DMS79 (cell line): ENCODE measurements at places on chromosomes 2 and 18.

DNA sequence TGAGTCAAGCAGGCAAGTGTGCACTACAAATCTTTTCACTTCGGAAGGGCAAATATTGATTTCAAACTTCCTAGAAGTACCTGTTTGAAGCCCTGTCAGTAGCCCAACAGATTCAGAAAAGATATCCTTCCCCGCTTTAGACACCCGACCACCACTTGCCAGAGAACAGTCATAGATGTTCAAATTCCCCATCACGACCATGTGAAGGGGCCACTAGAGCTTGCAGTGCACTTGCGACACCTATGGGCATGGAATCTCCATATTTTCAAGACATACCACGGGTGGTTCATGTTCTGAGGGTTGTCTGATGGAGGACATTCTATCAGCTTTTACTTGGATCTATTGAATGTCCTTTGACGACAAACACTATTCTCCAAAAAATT is 23.8 kb downstream of the GNLY start:
- no peak for DNase-seq

- no peak for DNase-seq
These were observed 21.4 kb upstream of the LTBP1 start for GRCh38 chr2:32925283-32925815.

- DNase-seq = no peak
These were observed 120.6 kb downstream of the PRKRA start for GRCh38 chr2:178330175-178331017.

GRCh38 chr2:30462131-30462857 is 15.2 kb downstream of the LCLAT1 start:
- DNase-seq = no peak

DNA sequence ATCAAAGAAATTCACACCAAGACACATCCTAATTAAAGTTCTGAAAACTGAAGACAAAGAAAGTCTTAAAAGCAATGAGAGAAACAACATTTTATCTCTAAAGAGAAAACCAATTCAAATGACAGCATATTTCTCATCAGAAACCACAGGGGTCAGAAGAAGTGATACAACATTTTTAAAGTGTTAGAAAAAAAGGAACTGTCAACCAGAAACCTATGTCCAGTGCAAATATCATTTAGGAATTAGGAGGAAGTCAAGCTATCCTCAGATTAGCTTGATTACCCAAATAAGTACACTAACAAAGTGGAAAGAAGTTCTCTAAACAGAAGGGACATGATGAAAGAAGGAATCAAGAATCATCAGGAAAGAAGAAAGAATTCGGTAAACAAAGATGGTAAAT is 59.5 kb upstream of the BCL2L11 start:
- no peak for DNase-seq

DNA sequence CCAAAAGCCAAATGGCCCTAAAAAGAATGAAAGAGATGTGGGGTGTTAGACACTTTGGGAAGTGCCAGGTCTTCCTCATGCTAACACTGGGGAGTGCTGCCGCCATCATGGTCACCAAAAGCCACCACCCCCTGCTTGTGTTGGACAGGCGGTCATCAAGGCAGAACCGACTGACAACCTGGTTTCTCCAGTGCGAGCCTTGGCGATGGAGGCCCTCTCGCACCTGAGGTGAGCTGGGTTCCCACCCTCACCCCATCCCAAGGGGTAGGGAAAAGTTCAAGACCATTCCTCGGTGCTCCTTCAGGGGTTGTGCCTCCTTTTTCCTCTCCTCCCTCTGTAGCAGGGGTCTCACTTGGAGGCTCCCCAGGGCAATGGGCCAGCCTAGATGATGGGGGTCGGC is 33.6 kb downstream of the MROH2A start:
- no peak for DNase-seq

DNA sequence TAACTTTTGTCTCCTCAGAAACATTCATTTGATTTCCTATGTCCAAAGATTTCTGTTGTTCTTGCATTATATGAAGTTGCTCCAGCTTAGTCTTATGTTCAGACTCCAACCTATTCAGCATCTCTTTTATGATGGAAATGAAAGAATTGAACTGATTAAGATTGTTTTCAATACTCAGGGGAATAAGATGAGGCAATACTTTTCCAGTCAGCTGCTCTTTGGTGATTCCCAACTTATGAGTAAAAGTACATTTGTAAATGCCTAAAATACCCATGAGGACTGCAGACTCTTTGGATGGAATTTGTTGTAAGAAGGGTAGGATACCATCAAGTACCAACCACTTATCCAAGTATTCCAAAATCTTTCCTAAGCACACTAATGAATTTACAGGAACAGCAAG is 39.8 kb downstream of the TRAK2 start:
- no peak for DNase-seq

GRCh38 chr2:152715854-152716428 is 1.3 kb downstream of the PRPF40A start:
- no peak for DNase-seq

DNA sequence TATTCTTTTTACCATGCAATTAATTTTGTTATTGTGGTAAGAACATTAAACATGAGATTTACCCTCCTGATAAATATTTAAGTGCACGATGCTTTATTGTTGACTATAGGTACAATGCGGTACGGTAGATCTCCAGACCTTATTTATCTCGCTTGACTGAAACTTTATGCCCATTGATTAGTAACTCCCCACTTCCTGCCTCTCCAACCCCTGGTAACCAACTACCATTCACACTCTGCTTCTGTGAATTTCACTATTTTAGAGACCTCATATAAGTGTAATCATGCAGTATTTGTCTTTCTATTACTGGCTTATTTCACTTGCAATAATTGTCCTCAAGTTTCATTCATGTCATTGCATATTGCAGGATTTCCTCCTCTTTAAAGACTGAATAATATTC is 195.7 kb upstream of the ID2 start:
- no peak for DNase-seq

GRCh38 chr2:10834068-10834655 is 21.6 kb upstream of the PDIA6 start:
- no peak for DNase-seq

DNA sequence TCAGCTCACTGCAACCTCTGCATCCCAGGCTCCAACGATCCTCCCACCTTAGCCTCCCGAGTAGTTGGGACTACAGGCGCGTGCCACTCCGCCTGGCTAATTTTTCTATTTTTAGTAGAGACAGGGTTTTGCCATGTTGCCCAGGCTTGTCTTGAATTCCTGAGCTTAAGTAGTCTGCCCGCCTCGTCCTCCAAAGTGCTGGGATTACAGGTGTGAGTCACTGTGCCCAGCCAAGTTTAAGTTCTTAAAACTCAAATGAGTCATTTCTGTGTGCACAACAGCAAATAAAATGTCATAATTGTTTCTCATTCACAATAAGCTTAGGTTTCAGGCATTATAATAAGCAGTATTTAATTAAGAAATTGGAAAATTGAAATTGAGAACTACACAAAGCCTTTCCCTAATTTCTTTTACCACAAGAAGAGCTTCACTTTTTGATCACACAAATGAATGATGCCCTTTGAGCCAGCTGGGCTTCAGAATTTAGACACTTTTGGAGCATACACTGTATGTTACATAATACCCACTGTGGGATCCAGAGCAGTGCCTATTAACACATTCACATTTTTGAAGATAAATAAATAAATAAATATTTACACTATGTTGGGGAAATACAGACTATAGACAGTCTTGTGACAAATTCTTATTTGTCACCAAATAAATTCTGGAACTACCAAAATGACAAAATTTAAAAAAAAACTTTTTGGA is 8.6 kb upstream of the ME2 start:
- DNase-seq = peak; percentile 34

GRCh38 chr2:172207911-172208310 is 105.2 kb upstream of the DLX2 start:
- DNase-seq = no peak

DNA sequence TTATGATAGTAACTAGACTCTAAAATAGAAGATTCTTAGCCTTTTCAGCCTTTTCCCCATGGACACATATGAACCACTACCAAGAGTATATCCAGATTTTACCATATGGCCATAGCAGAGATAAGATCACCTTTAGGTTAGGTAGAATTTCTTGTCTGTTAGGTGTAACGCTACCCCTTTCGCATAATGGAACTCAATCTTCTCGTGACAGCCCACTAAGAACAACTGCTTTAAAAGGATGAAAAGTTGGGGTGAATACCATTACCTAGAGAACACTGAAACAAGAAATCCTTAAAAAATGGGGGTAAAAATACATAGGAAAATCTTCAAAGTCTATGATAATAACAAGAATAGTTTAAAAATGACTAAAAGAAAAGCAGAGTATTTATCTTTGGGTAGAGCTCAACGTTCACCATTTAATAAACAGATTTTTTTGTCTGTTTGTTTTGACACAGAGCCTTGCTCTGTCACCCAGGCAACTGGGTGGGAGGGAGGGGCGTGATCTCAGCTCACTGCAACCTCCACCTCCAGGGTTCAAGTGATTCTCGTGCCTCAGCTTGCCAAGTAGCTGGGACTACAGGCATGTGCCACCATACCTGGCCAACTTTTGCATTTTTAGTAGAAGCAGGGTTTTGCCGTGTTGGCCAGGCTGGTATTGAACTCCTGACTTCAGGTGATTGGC is 67.2 kb downstream of the VIL1 start:
- no peak for DNase-seq

GRCh38 chr18:52435301-52435700 is 95.3 kb downstream of the DCC start:
- no peak for DNase-seq

- no peak for DNase-seq
These were observed 194.4 kb upstream of the SPRED2 start for GRCh38 chr2:65626831-65627230.

- no peak for DNase-seq
These were observed 18.0 kb upstream of the ATIC start for GRCh38 chr2:215293879-215294278.

- no peak for DNase-seq
These were observed 9.0 kb downstream of the CDH2 start for GRCh38 chr18:28167835-28168349.

DNA sequence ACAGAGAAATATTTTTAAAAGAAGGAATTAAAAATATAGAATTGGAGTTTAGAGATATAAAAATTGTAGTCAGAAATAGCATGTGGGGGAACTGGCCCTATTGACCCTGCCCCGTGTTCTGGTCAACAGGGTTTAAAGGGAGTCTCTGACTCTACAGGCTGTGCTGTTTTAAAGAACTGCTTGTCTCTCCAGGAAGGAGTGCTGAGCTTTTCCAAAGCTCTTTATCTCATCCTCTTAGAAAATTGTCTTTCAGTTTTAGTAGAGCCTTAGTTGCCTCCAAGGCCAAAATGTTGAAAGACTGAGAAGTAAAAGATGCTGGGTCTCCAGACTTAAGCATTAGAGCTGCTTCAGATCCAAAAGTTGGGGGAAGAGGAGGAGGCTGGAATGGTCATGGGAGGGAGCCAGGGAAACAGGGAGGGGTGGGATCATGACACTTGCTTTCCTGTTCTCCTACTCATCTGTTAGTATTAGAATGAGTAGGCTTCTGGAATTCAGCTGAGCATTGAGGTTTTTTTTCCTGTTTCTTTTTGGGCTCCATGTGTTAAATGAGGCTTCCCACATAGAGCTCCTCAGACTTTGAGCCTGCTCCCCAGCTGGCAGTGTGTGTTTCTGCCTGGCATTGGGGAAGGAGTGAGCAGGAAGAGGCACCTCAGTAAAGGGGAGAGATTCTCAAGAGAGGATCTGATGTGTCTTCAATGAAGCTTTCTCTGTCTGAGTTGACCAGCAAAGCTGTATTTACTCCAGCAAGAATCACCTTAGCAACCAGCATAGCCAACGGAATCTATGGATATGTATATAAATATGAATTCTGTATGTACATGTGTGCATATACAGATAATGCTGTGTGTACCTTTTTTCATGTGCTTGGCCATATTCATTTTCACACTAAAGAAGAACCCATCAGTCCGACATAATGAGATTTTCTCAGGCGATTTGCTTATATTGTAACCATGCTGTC is 186.8 kb upstream of the FBXO11 start:
- no peak for DNase-seq

DNA sequence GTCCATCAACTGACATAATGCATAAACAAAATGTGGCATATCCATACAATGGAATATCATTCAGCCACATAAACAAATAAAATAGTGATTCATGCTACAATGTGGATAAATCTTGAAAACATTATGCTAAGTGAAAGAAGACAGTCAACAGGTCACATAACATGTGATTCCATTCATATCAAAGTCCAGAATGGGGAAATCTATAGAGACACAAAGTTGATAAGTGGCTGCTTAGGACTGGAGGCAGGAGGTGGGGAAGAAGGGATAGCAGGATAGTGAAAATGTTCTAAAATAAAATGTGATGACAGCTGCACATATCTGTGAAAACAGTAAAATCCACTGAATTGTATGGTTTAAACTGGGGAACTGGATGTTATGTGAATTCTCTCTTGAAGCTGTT is 18.7 kb downstream of the CFAP53 start:
- no peak for DNase-seq

DNA sequence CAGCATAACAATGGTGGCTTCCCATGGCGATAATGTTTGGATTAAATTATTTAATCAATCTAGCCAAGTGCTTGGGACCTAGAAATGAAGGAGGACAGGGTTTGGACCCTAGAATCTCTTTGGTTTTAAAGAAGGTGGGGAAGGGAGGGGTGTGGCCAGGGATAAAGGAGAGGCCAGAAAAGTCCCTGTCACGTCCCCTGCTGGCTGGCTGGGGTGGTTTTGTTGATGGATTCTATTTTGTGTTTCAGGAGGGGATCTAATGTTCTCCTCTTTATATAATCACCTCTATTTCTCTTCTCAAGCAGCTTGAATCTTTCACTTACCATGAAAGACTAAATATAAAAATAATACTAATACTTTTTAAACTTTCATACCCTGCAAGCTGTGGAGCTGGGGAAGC is 52.6 kb upstream of the GALR1 start:
- DNase-seq = no peak

DNA sequence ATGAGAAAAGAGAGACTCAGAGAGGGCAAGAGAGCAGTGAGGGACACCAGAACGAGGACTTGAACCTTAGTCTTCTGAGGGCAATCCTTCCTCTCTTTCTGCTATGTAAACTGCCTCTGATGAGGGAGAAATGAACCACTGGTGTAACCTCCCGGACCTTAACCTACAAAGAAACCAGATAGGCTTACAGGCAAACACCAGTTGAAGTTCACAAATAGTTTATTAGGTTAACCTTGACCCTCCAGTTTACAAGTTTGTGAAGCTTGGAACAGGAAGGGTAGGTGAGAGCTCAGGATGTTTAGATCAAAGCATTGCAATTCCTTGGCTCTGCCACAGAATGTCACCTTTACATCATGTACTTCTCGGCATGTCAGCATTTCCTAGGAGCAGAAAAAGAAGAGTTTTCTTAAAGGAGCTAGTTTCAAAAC is 486.4 kb upstream of the SPRED2 start:
- no peak for DNase-seq

GRCh38 chr18:5894611-5895298 is 567 bp downstream of the TMEM200C start:
- peak; percentile 49 for DNase-seq
